Heart left ventricle (tissue), 16 donors: ENCODE measurements at places on chromosomes 4 and X.

GRCh38 chr4:137417676-137418075 is 114.6 kb downstream of the PCDH18 start:
- no peaks in the 10 kb centered on the region for H3K27me3 ChIP-seq
- no peaks in the 10 kb centered on the region for H3K4me1 ChIP-seq
- H3K36me3 ChIP-seq, result no peaks in the 10 kb centered on the region
- H3K27ac ChIP-seq, result no peak overlapping the region
- H3K4me3 ChIP-seq, result no peak overlapping the region

DNA sequence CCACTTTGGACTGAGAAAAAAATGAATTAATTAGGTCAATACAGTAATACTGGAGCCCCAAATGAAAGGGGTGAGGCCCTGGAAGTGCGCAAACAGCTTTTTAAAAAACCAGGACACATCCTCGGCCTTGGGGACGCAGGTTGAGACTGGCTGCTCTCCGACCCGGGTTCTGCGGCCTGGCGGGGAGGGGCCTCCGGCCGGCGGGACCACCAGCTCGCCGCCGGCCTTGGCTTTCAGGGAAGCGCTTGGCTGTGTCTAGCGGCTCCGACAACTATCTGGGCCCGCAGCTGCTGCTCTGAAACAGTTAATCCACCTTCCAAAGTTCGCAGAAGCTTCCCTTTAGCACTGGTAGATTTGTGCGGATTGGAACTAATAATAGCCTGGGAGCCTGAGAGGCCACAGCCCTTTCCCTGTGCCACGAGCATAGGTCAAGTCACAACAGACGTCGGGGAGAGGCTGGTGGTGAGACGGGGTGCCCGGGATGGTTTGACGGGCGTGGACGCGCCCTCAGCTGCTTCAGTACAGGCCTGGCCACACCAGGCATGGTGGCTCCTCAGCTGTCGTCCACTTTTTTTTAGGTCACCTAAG is 1.1 kb upstream of the SEL1L3 start:
- H3K4me1 ChIP-seq, result peaks cover 37% of the 10 kb centered on the region
- no peaks in the 10 kb centered on the region for H3K36me3 ChIP-seq
- no peaks in the 10 kb centered on the region for H3K27me3 ChIP-seq
- H3K27ac ChIP-seq, result no peak overlapping the region
- no peak for DNase-seq

DNA sequence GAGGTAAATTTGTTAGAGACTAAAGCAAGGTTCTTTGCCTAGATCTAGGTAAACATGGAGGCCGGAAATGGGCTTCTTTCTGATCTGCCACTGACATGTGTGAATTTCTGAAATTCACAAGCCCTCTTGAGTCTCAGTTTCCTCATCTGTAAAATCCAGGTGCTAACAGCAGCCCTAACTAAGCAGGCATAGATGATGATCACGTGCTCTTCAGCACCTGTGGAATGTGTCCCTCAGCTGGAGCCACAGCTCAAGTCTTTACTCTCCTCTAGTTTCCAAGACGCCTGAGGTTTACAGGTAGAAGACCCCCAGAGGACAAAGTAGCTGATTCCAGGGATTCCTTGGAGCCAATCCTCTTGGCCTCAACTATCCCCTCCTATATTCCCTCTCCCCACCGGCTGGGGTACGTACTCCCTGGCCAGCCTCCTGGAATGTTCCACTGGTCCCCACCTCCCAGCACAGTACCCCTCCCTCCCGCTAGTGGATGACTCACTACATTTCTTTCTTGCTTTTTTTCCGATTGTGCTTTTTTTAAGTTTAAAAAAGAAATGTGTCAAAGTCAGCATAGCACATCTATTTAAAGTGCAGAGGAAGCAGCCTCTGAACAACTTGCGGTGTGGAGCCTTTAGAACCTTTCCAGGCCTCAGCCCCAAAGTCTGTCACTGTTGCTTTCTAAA is 98.4 kb downstream of the PHKA2 start:
- H3K4me3 ChIP-seq, result peak overlapping the region; percentile 58
- peaks cover 13% of the 10 kb centered on the region for H3K4me1 ChIP-seq
- H3K27ac ChIP-seq, result peak overlapping the region; percentile 95
- DNase-seq, result no peak

DNA sequence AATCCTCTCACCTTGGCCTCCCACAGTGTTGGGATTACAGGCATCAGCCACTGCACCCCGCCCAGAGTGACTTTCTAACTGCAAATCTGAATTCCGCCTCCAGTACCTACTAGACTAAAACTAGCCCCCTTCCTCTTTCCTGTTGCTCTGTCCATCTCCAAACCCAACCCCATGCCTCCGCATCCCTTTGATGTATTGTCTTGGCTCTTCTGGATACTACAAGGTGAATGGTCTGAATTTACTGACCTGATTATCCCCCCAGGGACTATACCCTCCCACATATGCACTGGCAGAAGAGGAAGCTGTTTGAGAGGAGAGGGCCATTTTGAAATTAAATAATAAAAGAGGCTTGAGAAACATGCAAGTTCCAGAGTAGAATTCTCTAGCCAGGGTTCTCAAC is 17.7 kb upstream of the TFDP3 start:
- H3K36me3 ChIP-seq, result no peaks in the 10 kb centered on the region
- H3K27me3 ChIP-seq, result no peaks in the 10 kb centered on the region
- H3K4me3 ChIP-seq, result no peak overlapping the region
- H3K4me1 ChIP-seq, result no peaks in the 10 kb centered on the region
- no peak for DNase-seq
- H3K27ac ChIP-seq, result no peak overlapping the region

- H3K36me3 ChIP-seq, result no peaks in the 10 kb centered on the region
- no peaks in the 10 kb centered on the region for H3K27me3 ChIP-seq
- peak overlapping the region; percentile 77 for H3K27ac ChIP-seq
Observed at GRCh38 chr4:127782025-127782274, 172 bp upstream of the HSPA4L start.

- H3K4me1 ChIP-seq, result no peaks in the 10 kb centered on the region
- H3K4me3 ChIP-seq, result no peak overlapping the region
- H3K36me3 ChIP-seq, result no peaks in the 10 kb centered on the region
- H3K27ac ChIP-seq, result no peak overlapping the region
- no peak for DNase-seq
- H3K27me3 ChIP-seq, result no peaks in the 10 kb centered on the region
Observed at GRCh38 chrX:80306007-80306406, 114.2 kb upstream of the TENT5D start.

GRCh38 chrX:7115557-7115956 is 32.0 kb upstream of the STS start:
- DNase-seq, result peak; percentile 67
- H3K4me1 ChIP-seq, result no peaks in the 10 kb centered on the region
- no peaks in the 10 kb centered on the region for H3K36me3 ChIP-seq
- no peak overlapping the region for H3K27ac ChIP-seq

- H3K27ac ChIP-seq, result no peak overlapping the region
- DNase-seq, result no peak
- no peaks in the 10 kb centered on the region for H3K36me3 ChIP-seq
- no peaks in the 10 kb centered on the region for H3K27me3 ChIP-seq
Observed at GRCh38 chr4:77141964-77142645, 14.9 kb upstream of the CCNG2 start.

DNA sequence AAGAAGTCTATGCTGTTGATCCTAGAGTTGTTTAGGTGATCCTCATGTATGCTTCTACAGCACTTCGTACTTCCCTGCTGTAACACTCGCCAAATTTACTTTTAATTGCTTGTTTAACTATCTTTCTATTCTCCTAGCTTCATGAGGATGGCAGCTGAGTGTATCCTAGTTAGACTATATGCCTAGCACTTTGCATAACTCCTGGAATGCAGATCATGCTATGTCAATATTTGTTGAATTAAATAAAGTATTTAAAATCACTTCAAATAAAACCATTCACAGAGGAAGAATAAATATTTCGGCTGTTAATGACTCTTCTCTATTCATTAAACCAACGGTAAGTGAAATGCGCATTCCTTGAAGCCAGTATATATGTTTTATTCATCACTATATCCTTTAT is 55.1 kb downstream of the F9 start:
- H3K4me1 ChIP-seq, result no peaks in the 10 kb centered on the region
- no peaks in the 10 kb centered on the region for H3K27me3 ChIP-seq
- no peaks in the 10 kb centered on the region for H3K36me3 ChIP-seq
- H3K4me3 ChIP-seq, result no peak overlapping the region

DNA sequence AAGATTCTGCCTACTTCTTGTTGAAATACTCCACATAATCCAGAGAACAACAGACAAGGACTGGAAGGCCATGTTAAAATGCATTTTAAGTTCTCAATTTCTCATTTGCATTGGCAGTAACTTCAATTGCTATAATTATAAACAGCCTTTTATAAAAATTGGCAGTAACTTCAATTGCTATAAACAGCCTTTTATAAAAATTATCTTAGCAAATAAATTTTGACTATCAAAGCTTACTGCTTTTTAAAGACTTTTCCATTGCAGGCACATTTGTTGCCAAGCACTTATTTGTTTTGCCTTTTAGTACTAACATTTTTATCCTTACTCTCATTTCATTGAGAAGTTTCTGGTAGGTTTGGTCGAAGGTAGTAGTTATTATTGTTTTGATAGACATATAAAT is 17.8 kb downstream of the SCFD2 start:
- no peaks in the 10 kb centered on the region for H3K4me1 ChIP-seq
- peak overlapping the region; percentile 6 for H3K27ac ChIP-seq
- no peak for DNase-seq
- no peak overlapping the region for H3K4me3 ChIP-seq
- no peaks in the 10 kb centered on the region for H3K27me3 ChIP-seq
- H3K36me3 ChIP-seq, result peaks cover 7% of the 10 kb centered on the region

DNA sequence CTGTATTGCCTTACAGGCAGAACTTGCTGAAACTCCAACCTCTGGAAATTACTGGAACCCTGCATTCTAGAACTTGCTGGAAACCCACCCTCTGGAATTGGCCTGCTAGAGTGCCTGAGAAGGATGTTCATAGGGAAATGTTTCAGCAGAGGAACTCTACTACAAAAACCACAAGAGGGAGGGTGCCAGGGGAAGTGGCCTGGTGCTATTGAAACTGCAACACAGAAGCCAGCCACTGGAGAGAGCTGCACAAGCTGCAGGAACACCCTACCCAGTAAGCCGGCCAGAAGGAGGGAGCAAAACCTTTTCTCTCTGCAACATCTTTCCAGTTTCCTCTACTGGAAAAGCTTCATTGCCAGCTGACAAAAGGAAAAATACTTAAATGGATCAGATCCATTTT is 2.5 kb upstream of the BRWD3 start:
- H3K4me3 ChIP-seq, result no peak overlapping the region
- peak; percentile 11 for DNase-seq
- H3K4me1 ChIP-seq, result peaks cover 3% of the 10 kb centered on the region
- no peaks in the 10 kb centered on the region for H3K27me3 ChIP-seq
- H3K27ac ChIP-seq, result no peak overlapping the region

DNA sequence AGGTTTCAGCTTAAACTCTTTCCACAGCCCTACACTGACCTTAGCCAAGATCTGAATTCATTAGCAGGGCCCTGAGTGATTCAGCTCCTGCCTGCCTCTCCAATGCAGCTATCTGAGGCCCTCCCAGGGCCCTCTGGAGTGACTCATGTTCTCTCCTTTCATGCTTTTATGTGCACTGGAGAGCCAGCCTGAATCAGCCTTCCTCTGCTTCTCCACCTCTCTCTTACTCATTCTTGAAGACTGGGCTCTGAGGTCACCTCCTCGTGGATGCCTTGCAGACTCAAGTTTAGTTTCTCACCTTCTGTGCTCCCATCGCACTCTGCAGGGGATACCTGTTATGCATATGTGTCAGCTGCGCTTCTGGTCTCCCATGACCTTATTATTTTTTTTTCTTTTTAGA is 3.1 kb upstream of the OCIAD2 start:
- DNase-seq, result peak; percentile 37
- H3K4me1 ChIP-seq, result peaks cover 3% of the 10 kb centered on the region
- H3K27ac ChIP-seq, result no peak overlapping the region
- no peaks in the 10 kb centered on the region for H3K27me3 ChIP-seq

GRCh38 chrX:413322-414201 is 26.9 kb upstream of the PPP2R3B start:
- H3K4me1 ChIP-seq, result peaks cover 4% of the 10 kb centered on the region
- H3K36me3 ChIP-seq, result no peaks in the 10 kb centered on the region
- DNase-seq, result peak; percentile 65

DNA sequence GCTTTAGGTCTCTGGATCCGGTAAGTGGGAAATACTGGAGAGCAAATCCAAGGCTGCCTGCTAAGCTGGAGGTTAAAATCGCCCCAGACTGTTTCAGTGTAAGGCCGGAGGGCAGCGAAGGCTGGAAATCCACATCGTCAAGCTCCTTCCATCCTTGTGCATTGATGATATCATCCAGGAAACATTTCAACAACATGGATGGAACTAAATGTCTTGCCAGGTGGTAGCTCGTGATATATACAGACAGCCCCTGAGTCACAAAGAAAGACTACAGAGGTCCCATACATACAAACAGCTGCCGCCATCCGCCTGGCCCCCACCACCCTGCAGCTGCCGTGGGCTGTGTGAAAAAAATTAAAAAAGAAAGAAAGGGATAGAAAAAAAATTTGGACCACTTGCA is 148.9 kb upstream of the RBPJ start:
- H3K36me3 ChIP-seq, result no peaks in the 10 kb centered on the region
- H3K4me1 ChIP-seq, result peaks cover 3% of the 10 kb centered on the region
- no peak for DNase-seq
- H3K27me3 ChIP-seq, result peaks cover 4% of the 10 kb centered on the region
- H3K27ac ChIP-seq, result no peak overlapping the region

DNA sequence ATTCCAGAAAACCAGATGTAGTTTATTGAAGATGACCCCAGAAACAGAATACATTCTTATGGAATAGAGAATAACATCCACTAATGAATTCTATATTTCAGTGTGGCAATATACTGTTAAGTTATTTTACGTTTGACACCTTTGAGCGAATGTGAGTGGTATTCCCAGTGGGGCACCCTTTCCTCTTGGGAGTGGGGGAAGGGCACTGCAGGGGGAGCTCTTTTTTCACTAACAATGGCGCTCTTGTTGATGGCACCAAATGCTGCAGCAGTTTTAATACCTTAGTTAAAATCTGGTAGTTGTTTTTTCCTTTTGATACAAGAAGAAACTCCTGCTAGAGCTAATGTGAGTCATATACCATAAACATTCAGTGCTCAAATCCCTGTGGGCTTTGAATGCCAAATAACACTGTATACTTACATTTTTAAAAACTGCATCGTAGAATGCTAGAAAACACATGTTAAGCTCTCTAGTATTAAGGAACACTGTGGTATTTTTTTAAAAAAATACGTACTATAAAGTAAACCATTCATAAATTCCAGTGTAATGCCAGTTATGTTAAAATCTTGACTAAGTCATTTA is 178.5 kb downstream of the DCHS2 start:
- H3K27ac ChIP-seq, result no peak overlapping the region
- H3K36me3 ChIP-seq, result no peaks in the 10 kb centered on the region
- no peaks in the 10 kb centered on the region for H3K4me1 ChIP-seq

DNA sequence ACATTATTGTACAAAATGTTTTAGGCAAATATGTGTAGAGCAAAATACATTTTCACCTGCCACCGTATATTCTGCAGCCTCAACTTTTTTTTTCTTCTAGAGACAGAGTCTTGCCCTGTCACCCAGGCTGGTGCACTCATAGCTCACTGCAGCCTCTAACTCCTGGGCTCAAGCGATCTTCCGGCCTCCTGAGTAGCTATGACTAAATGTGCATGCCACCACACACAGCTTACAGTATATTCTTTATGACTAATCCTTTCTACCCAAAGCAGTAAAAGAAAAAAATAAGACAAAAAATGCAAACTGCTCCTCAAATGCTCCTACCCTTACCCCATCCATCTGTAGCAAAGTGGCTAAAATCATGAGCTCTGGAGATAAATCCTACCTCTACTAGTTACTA is 426.3 kb downstream of the KCNIP4 start:
- no peak for DNase-seq
- H3K36me3 ChIP-seq, result no peaks in the 10 kb centered on the region
- no peak overlapping the region for H3K27ac ChIP-seq
- H3K4me1 ChIP-seq, result no peaks in the 10 kb centered on the region
- no peaks in the 10 kb centered on the region for H3K27me3 ChIP-seq
- H3K4me3 ChIP-seq, result no peak overlapping the region

GRCh38 chrX:96906741-96907140 is 23.0 kb downstream of the RPA4 start:
- no peak overlapping the region for H3K27ac ChIP-seq
- no peaks in the 10 kb centered on the region for H3K27me3 ChIP-seq
- H3K36me3 ChIP-seq, result no peaks in the 10 kb centered on the region
- H3K4me1 ChIP-seq, result no peaks in the 10 kb centered on the region
- no peak overlapping the region for H3K4me3 ChIP-seq
